ENCODE measurements at places on chromosomes 4 and X.
A peak's percentile ranks its signal among the peaks of the same experiment; 100 is the strongest.

DNA sequence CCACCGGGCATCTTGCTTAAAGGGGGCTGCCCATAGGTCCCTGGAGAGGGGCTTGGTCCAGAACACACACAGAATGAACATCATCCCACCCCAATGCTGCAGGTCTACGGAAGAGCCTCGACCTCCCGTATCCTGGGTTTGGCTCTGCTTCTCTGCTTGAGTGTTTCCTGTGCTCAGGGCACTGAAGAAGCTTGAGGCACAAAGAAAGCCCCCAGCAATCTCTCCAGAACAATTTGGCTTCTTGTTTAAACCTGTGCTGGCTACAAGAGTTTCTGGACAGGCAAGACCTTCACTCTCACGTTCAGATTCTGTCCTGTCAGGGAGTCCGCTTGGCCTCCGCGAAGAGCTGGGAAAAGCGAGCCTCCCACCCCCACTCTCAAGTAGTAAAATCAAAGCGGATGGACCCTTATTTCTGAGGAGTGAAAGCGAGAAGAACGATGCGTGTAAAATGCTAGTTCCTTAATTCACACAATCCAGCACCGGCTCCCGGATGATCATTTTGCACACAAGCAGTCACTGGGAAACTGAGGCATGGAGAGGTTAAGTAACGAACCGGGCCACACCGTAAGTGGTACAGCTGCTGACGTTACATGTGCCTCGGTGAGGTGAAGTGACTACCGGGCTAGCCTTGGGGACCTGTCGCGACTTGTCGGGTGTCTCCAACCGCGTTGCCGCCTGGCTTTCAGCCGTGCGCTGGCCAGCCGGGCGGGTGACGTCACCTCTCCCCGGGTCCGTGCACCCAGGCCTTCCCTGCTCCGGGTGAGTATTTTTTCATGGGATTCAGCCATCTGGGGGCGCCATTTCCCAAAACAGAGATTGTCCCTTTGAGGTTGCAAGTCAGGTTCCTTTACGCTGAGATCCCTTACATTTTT, 3.1 kb upstream of the SFRP2 start:
- DNase-seq: peak; percentile 55

GRCh38 chr4:179872755-179873154, 2370.4 kb upstream of the TENM3 start:
- DNase-seq: no peak

GRCh38 chr4:121794505-121795188, 6.5 kb upstream of the EXOSC9 start:
- no peak for DNase-seq

- no peak for DNase-seq
Observed at GRCh38 chr4:27921231-27921630, 1060.6 kb downstream of the STIM2 start.

DNA sequence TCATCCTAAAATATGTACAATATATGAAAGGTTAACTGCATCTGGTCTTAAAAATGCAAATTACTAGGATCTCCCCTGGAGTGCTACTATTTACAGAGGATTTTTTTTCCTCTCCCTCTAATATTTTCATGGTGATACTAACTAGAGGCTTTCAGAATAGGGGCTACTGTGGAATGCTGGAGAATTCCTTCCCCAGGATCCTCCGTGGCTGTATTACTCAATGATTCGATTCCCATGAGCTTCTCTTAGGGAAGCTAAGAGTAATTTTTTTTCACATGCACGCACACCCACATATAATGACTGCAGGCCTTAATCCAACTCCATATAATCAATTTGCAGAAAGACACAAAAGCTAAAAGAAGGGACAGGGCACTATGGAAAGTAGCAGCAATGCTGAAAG, 184.7 kb downstream of the ARHGAP6 start:
- DNase-seq: no peak

DNA sequence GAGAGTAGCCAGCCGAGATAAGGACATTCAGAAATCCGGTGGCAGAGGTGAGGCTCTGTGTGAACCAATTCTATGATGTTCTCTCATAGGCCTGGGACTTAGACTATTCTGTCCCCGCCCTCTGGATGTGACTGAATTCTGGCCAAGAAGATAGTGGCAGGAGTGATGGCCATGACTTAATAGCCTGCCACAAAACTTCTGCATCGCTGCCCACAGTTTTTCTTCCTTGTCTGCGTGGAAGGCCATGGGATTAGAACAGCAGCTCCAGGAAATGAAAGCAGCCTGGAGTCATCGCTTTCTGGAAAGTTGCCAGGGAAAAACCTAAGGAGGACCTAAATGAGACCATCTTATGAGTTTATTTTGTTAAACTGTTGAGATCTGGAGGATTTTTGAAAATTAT, 134.7 kb downstream of the F11 start:
- no peak for DNase-seq
